ENCODE measurements at places on chromosomes 1 and 21. TPM values are rescaled to one million over a fixed set of nuclear protein-coding genes. Genes with fewer than 3 reads are reported as not detected.

NFASC gene
- total RNA-seq = 5.0 TPM

SELENBP1 gene
- total RNA-seq = 13.9 TPM

DNA sequence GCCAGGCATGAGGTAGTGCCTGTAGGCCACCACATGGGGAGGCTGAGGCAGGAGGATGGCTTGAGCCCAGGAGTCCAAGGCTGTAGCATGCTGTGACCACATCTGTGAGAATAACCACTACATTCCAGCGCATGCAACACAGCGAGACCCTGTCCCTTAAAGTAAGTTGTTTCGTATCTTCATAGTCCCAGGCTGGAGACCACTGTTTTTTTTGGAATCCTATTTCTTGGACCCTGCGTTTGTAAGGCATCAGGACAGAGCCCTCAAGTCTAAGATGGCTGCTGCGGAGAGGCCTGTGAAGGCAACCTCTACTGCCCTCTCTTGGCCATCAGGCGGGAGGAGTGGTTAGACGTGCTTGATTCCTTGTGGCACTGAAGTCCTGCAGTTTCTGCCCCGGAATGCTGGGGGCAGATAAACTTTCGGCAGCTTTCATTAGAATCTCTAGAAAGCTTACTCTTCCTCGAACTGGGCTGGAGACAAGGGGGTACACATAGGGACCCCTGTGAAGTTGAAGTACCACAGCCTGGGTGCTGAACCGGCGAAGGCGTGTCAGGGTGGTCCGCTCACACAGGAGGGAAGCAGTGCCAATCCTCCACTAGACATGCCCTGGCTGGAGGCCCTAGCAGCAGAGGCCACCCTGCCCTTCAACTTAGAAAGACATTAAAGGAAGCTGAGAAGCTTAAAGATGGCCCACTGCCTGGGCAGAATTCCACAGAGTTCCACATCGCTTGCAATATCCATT is 36.6 kb downstream of the RABIF start:
- DNase-seq = peak; percentile 79

- DNase-seq = no peak
Measured at GRCh38 chr1:169049258-169049938, 57.1 kb upstream of the ATP1B1 start.

DNA sequence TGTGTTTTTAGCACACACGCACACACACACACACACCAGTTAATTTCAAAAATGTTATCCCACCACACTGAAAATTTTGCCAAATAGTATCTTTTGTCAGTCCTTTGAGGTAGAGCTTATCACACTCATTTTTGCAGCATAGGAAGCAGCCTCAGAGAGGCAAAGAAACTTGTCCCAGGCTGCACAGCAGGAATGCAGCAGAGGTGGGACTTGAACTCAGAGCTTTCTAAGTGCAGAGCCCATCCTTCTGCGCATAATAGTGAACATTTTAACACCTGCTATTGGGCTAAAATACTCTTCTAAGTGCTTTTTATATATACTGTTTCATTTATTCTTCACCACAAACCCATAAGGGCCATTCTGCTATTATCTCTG is 15.0 kb downstream of the FHAD1 start:
- DNase-seq = no peak

DNA sequence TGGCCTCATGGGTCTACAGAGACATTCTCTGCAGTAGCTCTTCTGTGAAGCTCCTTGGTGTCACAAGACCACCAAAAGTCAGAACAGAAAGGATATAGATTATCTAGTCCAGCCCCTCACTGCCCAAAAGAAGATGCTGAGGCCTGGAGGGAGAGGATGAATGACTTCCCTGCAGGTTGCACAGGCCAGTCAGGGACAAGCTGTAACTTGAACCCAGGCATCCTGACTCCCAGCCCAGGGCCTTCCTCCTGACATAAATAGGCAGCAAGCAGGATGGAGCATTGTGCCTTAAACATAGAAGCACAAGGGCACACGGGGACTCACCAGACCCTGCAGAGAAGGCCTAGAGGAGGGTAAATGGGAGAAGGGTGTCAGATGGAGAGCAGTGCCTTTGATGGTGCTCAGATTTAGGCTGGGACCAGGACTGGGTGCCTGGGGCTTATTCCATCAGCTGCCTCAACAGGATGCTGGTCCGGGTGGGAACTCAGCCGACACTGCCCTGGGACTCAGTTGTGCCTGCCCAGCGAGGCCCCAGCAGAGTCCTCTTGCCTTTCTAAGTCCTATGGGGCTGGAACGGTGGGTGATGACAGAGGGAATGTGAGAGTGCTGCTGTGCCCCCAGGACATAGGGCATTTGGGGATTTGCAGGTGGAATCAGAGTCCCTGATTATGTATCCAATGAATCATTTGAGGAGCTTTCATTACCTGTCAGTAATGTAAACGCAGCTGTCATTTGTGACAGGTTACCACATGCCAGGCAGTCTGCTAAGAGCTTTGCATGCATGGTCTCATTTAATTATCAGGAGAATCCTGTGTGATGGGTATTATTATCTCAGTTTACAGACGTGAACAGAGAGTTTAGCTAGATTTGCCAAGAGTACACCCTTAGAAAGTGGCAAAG is 13.2 kb downstream of the S100A7A start:
- DNase-seq = no peak

Data from H9 (cell line).